ENCODE measurements at places on chromosomes 4 and X. TPM values are rescaled to one million over a fixed set of nuclear protein-coding genes. Genes with fewer than 3 reads are reported as not detected.

Gene CSAG3
- not detected for total RNA-seq

- H3K4me3 ChIP-seq, result no peak overlapping the region
- no peaks in the 10 kb centered on the region for H3K27me3 ChIP-seq
- no peak overlapping the region for H3K27ac ChIP-seq
- DNase-seq, result no peak
- H3K4me1 ChIP-seq, result no peaks in the 10 kb centered on the region
- no peaks in the 10 kb centered on the region for H3K36me3 ChIP-seq
Measured at GRCh38 chrX:6985537-6985936, 162.0 kb upstream of the STS start.

Gene TLR6
- total RNA-seq, result 1.2 TPM

DNA sequence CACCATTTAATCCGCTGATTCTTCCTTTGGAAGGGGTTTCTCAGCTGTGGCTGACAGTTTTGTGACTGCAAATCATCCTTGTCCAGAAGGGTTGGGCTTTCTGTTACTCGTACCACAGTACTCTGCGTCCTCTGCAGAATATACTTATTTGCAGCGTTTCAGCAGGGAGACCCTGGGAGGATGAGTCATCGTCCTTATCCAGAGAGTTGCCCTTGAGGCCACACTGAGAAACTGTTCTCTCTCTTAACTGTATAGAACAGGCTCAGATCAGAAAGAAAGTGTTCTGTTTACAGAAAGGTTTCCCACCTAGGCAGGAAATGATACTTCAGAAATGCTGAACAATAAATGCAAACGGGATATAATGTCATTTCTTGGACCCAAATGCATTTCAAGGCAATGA, 47.8 kb upstream of the DDX53 start:
- DNase-seq, result no peak
- no peak overlapping the region for H3K4me3 ChIP-seq
- H3K27me3 ChIP-seq, result no peaks in the 10 kb centered on the region
- H3K27ac ChIP-seq, result no peak overlapping the region
- no peaks in the 10 kb centered on the region for H3K4me1 ChIP-seq
- no peaks in the 10 kb centered on the region for H3K36me3 ChIP-seq

DNA sequence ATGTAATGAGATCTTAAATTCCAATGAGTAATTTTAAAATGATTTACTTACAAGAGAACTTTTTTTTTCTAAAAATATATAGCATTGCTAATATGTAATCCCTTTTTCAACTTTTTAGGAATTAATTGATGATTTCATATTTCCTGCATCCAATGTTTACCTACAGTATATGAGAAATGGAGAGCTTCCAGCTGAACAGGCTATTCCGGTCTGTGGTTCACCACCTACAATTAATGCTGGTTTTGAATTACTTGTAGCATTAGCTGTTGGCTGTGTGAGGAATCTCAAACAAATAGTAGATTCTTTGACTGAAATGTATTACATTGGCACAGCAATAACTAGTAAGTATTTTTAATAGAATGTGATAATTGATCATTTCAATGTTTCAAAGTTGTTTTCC, 113.2 kb downstream of the USP9X start:
- no peak overlapping the region for H3K4me3 ChIP-seq
- DNase-seq, result no peak
- no peak overlapping the region for H3K27ac ChIP-seq
- H3K36me3 ChIP-seq, result no peaks in the 10 kb centered on the region
- no peaks in the 10 kb centered on the region for H3K27me3 ChIP-seq

Gene PDE5A
- 0.44 TPM for total RNA-seq

DNA sequence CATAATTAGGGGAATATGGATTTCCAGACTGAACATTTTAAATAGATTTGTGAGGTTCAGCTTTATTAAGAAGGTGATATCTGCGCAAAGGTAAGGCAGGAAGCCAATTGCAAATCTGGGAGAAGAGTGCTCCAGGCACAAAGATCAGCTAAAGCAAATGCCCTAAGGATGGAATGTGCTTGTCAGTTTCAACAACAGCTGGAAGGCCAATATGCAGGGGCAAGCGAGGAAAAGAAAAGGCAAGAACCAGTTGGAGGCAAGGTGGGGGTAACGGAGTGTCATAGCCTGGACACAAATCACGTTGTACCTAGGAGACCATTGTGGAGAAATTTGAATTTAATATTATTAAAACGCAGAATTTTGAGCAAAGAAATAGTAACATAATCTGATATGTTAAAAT, 1710.3 kb upstream of the PCDH7 start:
- no peaks in the 10 kb centered on the region for H3K36me3 ChIP-seq
- H3K27me3 ChIP-seq, result no peaks in the 10 kb centered on the region
- H3K27ac ChIP-seq, result no peak overlapping the region
- no peak for DNase-seq
- no peaks in the 10 kb centered on the region for H3K4me1 ChIP-seq
